IPS DF 6.9 (cell line): ENCODE measurements at places on chromosomes 5 and 9.
A peak's percentile ranks its signal among the peaks of the same experiment; 100 is the strongest.

GRCh38 chr5:150413176-150413901 is 629 bp upstream of the CD74 start:
- DNase-seq: no peak

- DNase-seq: no peak
Observed at GRCh38 chr5:6372251-6373080, 5.9 kb downstream of the MED10 start.

DNA sequence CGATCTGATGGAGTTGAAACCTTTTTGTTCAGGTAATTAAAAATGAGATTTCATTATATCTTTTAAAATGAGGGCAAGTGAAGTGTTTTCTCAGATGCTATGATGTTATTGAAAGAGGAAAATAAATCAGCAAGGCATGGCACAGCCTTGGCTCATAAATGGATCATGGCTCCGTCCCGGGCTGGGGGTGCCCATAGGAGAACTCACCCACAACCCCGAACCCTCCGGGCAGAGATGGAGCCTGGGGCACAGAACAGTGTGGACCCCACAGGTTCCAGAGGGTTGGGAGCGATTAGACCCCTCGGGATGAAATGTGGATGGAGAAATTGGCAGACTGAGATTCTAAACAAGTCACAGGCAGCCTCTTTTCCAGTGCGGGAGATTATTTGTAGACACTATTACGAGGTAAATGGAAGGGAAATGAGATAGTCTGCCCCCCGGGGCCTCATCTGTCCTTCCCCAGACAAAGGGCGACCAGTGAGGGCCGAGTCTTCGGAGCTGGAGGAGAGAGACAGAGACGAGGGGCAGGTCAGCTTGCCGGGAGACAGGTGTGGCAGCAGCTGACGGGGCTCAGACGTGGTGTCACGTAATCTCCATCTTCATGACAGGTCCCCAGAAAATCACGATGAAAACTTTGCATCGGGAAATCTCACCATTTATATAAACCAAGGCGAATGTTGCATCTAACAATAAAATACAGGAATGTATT is 33.7 kb downstream of the NDUFS6 start:
- no peak for DNase-seq

DNA sequence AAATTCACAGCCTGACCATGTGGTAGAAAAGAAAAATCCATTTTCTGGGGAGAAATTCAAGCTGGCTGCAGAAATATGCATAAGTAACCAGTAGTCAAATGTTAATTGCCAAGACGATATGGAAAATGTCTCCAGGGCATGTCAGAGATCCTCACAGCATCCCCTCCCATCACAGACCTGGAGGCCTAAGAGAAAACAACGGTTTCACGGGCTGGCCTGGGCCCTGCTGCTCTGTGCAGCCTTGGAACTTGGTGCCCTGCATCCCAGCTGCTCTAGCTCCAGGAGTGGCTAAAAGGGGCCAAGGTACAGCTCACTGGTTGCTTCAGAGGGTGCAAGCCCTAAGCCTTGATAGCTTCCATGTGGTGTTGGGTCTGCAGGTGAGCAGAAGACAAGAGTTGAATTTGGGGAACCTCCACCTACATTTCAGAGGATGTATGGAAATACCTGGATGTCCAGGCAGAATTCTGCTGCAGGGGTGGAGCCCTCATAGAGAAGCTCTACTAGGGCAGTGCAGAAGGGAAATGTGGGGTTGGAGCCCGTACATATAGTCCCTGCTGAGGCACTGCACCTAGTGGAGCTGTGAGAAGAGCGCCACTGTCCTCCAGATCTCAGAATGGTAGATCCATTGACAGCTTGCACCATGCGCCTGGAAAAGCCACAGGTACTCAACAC is 49.7 kb downstream of the PTBP3 start:
- no peak for DNase-seq

DNA sequence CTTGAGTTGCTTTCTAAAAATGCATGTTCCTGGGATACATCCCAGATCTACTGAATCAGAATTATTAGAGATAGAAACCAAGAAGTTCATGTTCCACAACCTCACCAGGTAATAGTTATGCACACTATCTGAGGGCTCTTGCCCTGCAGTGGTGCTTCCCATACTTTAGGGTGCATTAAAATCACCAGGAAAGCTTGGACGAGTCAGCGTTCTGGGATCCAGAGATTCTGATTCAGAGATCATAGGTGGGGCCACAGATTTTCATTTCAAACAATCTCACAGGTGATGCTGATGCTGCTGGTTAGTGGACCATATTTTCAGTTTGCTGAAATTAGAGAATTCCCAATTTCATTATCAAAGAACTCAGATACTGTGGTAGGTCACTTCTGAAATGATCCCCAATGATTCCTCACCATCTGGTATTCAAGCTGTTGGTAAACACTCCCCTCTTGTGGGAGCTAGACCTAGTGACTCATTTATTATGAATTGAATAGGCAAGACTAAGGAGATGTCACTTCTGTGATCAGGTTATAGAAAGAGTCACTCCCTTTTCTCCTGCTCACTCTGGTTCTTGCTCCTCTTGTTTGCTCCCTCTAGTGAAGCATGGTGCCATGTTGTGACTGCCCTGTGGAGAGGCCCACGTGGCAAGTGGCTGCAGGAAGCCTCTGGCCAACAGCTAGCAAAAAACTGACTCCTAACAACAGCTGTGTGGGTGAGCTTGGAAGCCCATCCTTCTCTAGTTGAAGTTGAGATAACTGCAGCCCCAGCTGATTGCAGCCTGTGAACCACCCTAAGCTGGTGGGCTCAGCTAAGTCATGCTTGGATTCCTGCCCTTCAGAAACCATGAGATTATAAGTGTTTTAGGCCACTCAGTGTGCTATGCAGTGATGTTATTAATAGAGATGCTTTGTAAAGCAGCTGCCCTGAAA is 59.8 kb downstream of the SH3TC2 start:
- DNase-seq: no peak

GRCh38 chr9:91927922-91928510 is 22.0 kb downstream of the ROR2 start:
- no peak for DNase-seq

GRCh38 chr5:72654231-72654630 is 147.0 kb upstream of the ZNF366 start:
- no peak for DNase-seq

- DNase-seq: no peak
Observed at GRCh38 chr5:76964060-76964459, 11.2 kb downstream of the CRHBP start.

DNA sequence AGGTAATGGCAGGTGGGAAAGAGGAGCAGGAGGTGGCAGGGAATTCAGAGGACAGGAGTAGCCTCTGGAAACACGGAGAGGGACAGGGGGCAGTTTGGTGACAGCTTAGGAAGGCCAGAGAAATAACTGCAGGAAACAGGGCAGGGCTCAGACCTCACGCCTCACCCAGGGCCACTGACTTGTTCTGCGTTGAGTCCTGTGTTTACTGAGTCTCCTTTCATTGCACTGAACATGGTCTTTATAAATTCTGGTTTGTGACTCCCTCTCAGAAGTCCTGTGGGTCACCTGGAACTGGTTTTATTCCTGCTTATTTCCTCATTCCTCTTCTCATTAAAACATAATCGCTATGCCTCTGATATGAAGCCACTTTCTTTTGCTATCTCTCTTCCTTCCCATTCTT is 55.2 kb upstream of the ZNF622 start:
- DNase-seq: no peak

GRCh38 chr9:38690574-38690973 is 29.4 kb downstream of the FAM240B start:
- DNase-seq: no peak

DNA sequence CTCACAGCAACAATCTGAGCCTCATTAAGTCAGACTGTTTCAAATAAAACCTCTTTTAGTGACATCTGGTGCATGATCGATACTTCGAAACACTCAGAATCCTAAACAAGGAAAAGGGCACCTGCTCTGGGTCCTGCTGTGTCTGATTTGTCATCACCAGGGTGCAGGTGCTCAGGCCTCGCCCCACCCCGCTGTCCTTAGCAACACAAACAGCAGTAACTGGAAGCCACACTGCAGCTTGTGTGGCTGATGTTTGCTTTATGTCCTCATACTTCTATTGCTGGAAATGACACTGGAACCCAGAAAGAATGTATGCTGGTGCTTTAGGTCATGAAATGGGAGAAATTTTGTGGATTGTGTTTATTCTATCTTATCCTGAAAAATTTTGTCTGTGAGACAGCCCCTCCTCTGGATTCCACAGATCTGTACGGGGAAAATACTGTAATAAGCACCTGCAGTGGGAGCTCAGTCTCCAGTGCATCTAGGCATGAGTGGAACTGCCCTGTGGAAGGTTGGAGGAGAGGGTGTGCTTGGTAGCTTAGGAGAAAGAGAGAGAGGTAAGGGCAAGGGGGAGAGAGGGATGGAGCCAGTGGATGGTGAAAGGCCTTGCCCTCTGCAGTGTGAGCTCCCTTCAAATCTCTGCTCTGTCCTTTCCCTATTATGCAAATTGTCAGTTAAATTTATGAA is 284.2 kb downstream of the SMARCA2 start:
- no peak for DNase-seq

DNA sequence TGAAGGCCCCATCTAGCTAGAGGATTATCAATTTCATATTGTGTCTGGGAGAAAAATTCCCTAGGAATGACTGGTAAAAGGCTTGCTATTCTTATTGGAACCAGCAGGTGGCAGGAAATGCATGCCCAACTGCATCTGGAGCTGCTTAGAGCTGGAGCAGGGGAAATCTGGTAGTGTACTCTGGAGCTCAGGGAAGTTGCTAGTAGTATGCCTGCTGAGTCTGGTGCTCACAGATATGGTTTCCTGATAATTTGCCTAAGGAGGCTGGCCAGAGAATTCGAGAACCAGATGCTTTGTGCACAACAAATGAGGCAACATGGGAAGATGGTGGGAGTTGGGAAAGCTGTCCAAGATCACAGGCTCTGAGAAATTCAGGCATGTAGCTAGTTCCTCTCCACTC is 53.7 kb downstream of the G3BP1 start:
- DNase-seq: peak; percentile 57

DNA sequence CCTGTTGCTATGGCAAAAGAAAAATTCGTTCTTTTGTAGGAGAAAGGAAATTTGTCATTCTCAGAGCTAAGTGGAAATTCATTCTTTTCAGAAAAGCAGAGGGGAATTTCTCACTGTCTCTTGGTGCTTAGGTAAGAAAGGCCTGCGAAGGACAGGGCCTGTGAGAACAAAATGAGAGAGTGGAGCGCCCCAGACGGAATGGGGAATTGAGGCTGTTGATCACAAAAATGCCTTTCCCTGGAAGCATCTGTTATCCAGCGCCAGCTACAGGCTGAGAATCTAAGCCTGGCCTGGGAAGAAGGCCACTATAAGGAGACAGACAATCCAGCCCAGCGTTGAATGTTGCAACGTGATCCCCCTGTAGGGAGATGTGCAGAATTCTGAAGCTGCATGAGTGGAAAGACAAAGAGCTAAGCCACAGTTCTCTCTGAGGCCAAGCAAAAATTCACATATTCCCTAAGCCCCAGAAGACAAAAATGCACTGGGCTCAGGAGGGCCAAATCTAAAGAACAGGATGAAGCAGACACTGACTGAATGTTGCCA is 44.8 kb upstream of the CLK4 start:
- DNase-seq: no peak

GRCh38 chr9:88312517-88313103 is 75.6 kb upstream of the SPIN1 start:
- no peak for DNase-seq

- peak; percentile 79 for DNase-seq
Observed at GRCh38 chr5:170267431-170268152, 30.0 kb downstream of the LCP2 start.

DNA sequence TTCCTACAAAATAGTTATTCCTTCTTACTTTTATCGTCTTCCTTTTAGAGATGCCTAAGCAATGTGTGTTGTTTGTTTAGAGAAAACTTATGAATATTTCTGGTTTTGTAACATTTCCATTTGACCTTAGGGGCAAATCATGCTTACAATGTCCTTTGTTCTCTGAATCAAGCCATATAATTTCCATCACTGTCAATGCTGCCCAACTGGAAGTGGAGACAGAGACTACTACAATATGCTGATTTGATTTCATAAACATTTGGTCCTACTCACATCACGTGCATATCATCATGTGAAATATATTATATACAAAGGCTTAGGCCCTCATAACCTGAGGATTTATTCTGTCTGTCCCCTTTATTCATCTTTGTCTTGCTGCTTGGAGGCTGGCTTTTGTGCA is 183.2 kb upstream of the CD180 start:
- no peak for DNase-seq

DNA sequence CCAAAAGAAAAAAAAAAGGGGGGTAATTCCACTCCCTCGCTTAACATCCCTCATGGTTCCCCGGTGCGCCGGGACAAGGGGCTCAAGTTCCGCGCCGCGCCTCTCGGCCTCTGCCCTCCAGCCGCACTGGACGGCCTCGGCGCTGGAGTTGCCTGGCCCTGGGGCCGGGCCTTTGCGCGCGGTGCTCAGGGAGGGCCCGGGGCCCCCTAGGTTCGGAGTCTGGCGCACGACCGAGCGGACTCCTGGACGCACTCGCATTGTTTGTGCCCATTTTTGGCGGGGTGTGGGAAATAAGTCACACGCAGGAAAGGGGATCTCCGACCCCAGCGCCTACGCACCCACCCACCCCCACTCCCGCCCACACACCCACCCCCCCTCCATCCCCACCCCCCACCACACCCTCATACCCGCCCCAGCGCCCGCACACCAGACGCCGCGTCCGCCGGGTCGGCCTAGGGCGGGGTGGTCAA is 381 bp downstream of the MED22 start:
- no peak for DNase-seq

GRCh38 chr5:158911693-158912363 is 187.9 kb downstream of the EBF1 start:
- DNase-seq: no peak

- no peak for DNase-seq
Observed at GRCh38 chr9:132961002-132961401, 16.6 kb upstream of the TSC1 start.

DNA sequence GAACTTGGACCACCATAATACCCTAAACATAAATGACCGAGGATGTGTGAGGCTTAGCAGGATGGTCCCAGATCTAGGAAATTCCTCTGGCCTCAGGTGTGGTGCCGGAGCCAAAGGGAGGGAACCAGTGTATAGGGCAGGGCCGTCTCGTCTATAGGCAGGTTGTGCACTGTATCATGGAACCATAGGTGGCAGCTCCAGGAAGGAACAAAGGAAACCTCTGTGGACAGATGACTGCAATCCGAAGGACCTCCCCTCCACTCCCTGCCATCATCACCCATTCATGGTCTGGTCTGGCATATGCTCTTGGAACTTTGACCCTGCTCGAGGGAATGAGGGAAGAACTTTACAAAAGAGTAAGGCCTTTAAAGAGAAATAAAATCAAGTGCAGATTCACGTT is 2.9 kb upstream of the MACIR start:
- no peak for DNase-seq

DNA sequence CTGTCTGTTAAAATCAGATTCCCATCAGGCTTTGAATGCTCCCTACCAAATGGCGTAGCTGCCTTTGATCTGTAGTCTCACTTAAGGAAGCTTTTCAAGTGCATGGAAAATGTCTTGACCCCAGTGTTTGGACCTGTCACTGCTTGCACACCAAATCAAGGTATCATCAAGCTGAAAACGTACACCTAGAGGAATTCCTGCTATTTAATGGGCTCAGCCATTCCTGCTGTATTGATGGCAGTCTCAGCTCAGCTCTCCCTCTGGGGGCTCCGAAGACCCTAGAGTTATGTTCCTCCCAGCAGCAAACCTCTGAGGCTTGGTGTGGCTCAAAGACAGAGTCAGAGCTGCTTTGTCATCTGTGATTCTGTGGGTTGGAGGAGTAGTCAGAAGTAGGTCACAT is 63.5 kb downstream of the PGM5 start:
- DNase-seq: no peak
